ENCODE measurements at places on chromosomes 2 and 18.

GRCh38 chr2:96895032-96895745 lies 25.3 kb upstream of the SEMA4C start:
- DNase-seq = no peak

- DNase-seq = no peak
These were observed 28.6 kb downstream of the ASXL3 start for GRCh38 chr18:33606621-33607020.

DNA sequence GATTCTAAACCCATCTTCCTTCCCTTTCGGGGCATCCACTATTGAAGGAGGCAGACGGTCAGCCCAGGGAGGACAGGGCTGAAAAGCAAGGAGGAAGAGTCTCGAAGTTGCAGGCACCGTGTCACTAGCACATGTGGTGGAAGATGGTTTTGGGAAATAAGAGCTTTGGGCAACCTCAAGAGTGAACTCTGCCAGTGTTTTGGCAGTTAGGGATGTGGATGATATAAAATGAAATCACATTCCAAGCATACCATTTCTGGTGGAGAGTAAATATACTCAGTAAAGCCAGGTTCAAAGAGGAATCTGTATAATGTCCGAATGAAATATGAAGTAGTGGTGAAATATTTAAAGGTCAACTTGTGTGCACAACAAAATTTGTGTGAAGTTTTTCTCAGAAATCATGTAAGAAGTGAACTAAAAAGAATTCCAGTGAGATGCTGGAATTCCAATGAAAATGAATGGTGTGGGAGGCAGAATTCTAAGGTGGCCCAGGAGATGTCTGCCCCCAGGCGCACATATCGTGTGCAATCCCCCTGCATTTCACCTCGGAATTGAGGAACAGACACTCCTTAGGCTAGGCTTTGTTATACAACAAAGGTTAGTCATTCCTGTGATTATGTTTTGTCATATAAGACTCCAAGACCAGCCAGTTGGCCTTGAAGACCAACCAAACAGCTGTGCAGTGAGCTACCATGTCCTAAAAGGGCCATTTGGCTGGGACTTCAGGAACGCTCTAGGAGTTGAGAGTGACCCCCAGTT lies 147.1 kb downstream of the SH3BP4 start:
- DNase-seq = no peak

DNA sequence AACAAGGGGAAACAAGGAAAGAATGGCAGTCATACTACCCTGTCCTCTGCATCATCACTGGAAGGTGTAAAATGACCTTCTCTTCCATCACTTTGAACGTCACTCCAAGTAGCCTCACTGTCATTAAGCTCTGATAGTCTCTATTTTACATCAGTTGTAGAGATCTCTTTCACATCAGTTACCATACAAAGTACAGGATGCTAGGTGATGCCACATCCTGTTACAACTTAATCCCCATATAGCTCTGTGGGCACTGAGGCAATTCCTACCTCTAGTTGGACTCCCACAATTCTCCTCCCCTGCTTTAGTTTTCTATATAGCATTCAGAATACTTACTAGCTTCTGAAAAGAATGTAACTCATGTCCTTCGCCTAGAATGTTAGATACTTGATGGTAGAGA lies 55.1 kb upstream of the TTC27 start:
- no peak for DNase-seq

DNA sequence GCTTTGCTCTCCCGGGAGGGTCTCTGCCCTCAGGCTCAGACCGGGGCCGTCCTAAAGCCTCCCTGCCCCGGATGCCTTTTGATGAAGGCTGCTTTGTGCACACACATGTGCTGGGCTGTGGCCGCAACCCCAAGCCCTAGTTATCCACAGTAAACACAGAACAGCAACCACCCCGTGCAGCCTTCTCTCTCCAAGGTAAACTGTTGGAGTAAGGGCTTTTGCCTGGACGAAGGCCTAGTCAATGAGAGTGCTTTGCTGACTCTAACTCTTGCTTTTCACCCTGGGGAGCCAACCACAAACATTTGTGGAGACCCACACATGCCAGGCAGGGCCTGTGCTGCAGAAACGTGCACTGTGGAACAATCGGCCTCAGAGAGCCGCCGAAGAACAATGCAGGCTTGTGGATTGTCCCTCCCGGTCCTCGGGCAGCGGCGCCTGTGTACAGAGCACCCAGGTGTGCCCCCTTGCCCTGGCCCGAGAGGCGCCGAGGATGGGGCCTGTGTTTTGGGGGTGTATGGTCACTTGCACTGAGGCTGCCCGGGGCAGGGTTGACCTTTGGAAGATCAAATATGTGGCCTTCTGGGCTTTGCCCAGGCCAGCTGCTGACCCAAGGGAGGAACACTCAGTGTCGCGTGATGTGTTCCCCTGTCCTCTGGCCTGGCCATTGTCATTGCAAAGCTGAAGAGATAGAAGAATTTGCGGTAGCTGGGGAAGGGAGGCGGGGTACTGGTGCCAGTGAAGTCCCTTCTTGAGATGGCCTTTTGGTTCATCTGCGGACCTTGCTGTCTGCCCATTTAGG lies 37.0 kb downstream of the CTIF start:
- DNase-seq = no peak

GRCh38 chr2:144239306-144239705 lies 280.6 kb downstream of the ZEB2 start:
- no peak for DNase-seq

- no peak for DNase-seq
These were observed 27.5 kb upstream of the MCFD2 start for GRCh38 chr2:46942891-46943626.

GRCh38 chr2:43328832-43329231 lies 102.4 kb upstream of the ZFP36L2 start:
- DNase-seq = no peak

- no peak for DNase-seq
These were observed 1.7 kb downstream of the CYP20A1 start for GRCh38 chr2:203240491-203240890.

GRCh38 chr2:171394164-171394740 lies 39.5 kb downstream of the METTL8 start:
- no peak for DNase-seq

GRCh38 chr18:7601936-7602335 lies 34.8 kb downstream of the PTPRM start:
- DNase-seq = no peak

GRCh38 chr2:165745916-165746315 lies 48.1 kb downstream of the GALNT3 start:
- DNase-seq = no peak

Data from amniotic stem cell (primary cell).